Putamen (tissue), 1 donor: ENCODE measurements at places on chromosomes 2 and 18.

GRCh38 chr2:46787364-46787763 lies 128.2 kb downstream of the MCFD2 start:
- DNase-seq = no peak

DNA sequence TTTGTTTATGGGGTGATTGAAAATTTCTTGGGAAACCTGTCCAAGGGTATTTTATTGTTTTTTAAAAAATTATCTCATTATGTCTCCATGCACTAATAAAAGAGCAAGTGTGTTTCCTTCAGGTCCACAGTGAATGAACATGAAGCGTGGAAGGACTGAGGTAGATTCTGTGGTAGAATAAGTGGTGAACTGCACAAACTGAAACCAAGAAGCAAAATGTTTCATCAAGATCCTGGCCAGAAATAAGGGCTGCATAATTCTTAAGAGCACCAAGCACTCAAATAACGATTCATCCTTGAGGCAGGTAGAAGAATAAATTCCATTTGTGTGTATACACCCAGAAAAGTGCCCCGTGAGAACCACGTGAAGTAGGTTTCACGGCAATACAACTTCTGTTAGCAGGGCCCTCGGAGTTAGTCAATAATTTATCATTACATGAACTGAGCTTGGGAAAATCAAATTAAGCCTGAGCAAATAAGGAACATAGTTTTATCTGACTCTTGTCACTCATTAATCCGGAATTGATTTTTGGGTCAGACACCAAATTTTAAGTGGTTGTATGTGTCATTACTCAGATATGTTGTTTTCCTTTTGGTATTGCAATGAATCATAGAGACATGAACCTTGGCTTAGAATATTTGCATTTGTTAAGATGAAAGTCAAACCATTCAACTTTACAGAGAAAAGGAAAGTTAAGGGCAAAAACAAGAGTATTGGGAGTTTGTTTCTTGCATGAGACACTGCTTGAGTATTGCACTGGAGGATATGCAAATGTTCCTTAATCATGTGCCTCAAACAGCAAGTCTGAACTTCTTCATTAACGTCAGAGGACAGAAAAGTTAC lies 472.6 kb upstream of the NETO1 start:
- no peak for DNase-seq

- no peak for DNase-seq
These were observed 12.7 kb upstream of the ARID5A start for GRCh38 chr2:96523659-96524481.

DNA sequence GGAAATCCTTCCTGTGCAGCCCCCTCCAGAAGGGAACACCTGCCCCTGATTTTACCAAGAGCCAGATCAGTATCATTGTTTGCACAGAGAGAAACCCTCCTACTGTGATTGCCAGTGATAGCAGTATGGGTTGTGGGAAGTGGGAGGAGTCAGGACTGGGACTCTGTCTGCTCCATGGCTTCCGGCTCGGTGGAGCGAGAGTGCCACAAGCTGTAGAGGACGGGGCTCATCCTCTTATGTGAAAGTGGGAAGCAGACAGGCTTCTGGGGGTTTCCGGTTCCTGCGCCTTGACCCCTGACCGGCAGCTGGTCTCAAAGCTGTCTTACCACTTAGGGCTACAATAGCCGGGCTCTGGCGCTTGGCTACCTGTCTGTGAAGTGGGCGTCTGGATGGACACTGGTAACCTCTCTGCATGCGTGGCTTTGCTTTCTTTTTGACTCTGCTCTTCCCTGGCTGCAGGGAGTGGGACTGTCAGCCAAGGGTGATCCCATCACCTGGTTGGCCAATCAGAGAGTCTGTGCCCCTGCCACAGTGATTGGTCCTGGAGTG lies 79.7 kb downstream of the BCL2L11 start:
- no peak for DNase-seq

DNA sequence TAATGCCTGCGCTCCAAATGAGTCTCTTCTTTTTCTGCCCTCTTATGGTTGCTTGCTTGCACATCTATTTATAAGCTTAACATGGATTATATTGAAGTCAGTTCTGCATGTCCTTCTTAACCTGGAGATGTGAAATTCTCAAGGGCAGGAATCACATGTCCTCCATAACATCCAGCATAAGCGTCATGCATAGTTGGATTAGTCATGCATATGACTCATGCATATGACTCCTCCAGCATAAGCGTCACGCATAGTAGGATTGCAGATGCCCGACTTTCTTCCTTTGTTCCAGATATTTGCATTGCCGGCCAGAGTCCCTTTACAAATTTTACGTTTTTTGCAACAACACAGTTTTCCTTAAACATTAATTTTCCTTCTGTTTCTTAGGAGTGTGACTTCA lies 308.6 kb downstream of the TGIF1 start:
- DNase-seq = no peak

GRCh38 chr2:105744091-105744908 lies 412 bp upstream of the NCK2 start:
- DNase-seq = no peak

DNA sequence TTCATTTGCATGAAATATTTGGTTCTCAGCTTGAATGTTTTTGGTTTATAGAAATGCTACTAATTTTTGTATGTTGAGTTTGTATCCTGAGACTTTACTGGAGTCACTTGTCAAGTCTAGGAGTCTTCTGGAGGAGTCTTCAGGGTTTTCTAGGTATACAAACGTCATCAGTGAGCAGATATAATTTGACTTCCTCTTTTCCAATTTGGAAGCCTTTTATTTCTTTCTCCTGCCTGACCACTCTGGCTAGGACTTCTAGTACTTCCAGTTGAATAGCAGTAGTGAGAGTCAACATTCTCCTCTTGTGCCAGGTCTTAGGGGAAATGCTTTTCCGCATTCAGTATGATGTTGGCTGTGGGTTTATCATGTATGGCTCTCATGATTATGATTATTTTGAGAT lies 55.4 kb upstream of the THUMPD2 start:
- no peak for DNase-seq
